ENCODE measurements at places on chromosomes 1 and 21.

DNA sequence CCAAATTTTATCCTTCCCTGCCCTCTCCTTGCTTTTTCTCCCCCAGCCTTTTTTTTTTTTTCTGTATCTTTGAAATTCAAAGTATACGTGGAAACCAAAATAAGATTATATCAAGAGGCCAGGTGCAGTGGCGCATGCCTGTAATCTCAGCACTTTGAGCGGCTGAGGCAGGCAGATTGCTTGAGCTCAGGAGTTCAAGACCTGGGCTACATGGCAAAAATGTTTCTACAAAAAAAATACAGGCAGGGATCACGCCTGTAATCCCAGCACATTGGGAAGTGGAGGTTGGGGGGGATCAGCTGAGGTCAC lies 6.6 kb upstream of the PRCC start:
- DNase-seq = no peak

DNA sequence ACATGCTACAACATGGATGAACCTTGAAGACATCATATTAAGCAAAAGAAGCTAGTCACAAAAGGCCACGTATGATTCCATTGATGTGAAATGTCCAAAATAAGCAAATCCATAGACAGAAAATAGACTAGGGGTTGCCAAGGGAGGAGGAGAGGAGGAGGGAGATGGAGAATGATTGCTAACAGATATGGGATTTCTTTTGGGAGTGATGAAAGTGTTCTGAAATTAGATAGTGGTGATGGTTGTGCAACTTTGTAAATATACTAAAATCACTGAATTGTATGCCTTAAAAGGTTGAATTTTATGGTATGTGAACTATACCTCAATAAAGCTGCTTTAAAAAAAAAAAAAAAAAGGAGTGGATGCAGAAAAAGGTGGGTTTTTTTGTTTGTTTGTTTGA lies 7.6 kb downstream of the CLSTN1 start:
- no peak for DNase-seq

GRCh38 chr21:45894450-45894825 lies 87.1 kb upstream of the COL6A1 start:
- no peak for DNase-seq

GRCh38 chr1:195185736-195186135 lies 1422.5 kb downstream of the KCNT2 start:
- no peak for DNase-seq

- DNase-seq = no peak
Observed at GRCh38 chr21:45876381-45877170, 105.0 kb upstream of the COL6A1 start.

DNA sequence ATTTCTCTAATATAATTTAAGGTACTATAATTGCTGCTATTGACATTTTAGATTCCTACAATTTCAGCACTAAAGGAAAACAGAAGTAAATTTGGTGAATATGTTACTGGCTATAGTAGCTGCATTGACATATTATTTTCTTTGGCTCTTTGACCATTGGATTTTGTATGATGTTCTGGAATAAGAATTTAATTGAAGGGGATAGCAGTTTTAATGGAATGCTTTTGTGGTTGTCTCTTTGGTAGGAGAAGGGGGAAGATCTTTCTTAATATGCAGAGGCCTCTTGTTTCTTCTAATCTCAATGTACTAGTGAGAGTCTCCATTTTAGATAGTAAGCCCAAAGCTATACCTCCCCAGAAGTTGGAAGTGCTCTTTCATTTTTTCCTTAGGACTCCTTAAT lies 6.9 kb downstream of the DTL start:
- no peak for DNase-seq

DNA sequence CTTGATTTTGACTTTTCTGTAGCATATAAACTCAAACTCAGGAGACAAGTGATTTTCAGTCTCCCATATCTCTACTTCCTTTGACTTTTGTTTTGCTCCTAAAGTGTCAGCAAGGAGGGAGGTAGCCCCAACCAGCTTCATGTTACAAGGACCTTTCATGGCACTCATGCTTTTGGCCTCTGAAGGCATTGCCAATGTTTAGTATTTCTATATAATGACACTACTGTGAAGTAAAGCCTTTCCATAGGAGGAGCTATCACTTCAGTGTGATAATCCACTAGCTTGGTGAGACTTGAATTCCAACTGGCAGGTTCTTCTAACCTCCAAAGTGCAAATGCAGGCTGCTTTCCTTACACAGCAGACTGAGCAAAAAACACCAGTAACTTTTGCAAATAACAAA lies 14.4 kb downstream of the COLGALT2 start:
- no peak for DNase-seq

DNA sequence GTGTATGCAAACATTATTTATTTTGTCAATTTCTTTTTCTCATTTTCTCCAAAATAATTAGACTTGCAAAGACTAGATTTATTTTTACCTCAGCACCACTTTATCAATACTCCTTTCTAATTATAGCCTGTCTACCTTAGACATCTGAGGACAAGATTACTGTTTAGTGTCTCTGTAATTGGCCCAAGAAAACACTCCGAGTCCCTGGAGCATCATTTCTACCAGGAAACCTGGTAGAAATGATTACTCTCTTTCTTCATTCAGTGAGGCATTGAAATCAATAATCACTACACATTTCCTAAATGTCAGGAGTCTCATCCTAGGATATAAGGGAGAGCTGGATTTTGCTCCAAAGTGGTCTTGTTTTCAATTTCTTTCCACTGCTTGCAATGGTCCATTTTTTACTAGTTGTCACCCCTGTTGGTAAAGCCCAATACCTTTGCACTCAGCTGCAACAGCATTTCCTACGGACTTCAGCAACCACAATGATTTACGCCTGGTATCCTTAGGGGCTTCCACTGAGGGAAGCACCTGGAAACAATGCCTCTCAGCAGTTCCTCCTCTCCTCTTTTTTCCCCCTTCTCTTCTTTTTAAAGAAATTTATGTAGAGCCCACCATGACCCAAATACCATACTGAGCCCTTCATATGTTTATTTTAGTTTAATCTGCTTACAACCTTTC lies 64.6 kb downstream of the GRIK1 start:
- DNase-seq = no peak

- DNase-seq = no peak
Observed at GRCh38 chr1:9576903-9577302, 11.8 kb upstream of the TMEM201 start.

DNA sequence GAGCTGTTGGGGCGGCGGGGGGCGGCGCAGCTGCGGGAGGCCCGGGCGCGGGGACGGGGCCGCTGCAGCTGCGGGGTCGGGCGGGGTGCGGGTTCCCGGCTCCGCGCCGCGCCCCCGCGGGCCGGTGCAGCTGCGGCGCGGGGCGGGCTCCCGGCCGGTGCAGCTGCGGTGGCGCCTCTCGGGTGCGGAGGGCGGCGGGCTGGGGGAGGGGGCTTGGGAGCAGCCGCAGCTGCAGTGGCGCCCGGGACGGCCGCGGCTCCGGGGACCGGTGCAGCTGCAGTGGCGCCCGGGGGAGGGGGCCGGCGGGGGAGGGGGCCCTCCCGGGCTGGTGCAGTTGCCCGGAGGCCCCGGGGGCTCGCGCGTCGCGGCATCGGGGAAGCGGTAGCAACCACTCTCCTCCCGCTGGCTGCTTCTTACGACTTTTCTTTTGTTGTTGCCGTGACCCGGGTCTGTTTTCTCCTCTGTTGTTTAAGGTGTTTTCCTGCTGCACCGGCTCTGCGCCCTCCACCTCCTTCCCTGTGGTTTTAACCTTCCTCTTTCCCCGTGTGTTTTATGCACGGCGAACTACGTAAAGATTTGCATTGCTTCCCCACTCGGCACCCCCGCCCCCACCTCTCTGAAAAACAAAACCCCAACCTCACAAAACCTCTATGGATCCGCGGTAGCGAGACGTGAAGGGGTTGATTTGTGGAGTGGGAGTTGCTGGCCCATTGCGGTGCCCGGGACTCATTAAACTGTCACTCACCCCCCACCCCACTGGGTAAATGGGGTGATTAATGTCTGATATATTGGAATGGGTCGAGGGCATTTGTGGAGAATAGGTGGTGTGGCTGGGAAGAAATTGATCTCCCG lies 1.7 kb upstream of the ZBTB18 start:
- no peak for DNase-seq

- no peak for DNase-seq
Observed at GRCh38 chr1:169091480-169091941, 15.0 kb upstream of the ATP1B1 start.

DNA sequence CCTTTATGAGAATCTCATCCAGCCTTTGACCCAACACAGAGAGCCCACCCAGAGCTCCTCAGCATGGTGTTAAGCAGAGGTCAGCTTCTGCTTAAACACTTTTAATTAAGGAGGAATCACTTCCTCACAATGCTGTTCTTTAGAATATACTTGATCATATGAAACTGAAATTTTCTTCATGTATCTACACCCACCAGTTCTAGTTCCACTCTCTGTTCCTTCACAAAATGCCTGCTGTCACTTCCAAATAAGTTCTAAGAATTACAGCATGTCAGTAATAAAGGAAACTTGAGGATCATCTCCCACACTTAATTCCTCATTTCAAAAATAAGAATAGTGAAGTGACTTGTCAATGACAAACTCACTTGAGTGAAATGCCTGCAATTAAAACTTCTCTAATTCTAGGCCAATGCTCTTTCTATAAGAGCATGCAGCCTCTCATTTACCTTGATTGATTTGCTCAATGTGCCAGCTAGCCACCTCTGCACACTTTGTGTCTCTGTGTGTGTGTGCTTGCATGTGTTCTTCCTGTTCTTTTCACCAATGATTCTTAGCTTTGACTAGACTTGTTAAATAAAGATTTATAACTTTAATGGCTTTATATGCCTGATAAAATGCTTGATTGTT lies 356.3 kb downstream of the PLPP3 start:
- no peak for DNase-seq

Measured in LNCaP clone FGC (cell line).